H1 (cell line): ENCODE measurements at places on chromosomes 11 and 22.

- no peak for DNase-seq
Observed at GRCh38 chr22:37627121-37627520, 12.3 kb upstream of the SH3BP1 start.

DNA sequence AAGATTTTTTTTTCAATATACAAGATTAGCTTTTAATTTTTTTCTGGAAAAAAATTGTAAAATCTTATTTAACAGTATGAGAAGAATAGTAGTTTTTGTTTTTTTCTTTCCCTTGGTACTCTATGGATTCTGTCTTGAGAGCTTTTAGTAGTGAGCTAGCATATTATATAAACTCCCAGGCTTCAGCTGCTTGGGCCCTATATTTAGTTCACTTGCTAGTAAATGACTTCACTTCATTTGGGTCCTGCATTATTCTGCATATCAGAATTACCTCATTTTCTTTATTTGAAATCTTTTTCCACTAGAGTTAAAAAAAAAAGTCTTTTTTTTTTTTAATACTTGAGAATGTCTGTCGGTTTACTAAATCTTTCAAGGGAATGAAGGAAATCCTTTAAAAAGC lies 33.1 kb downstream of the HIPK3 start:
- DNase-seq = no peak

DNA sequence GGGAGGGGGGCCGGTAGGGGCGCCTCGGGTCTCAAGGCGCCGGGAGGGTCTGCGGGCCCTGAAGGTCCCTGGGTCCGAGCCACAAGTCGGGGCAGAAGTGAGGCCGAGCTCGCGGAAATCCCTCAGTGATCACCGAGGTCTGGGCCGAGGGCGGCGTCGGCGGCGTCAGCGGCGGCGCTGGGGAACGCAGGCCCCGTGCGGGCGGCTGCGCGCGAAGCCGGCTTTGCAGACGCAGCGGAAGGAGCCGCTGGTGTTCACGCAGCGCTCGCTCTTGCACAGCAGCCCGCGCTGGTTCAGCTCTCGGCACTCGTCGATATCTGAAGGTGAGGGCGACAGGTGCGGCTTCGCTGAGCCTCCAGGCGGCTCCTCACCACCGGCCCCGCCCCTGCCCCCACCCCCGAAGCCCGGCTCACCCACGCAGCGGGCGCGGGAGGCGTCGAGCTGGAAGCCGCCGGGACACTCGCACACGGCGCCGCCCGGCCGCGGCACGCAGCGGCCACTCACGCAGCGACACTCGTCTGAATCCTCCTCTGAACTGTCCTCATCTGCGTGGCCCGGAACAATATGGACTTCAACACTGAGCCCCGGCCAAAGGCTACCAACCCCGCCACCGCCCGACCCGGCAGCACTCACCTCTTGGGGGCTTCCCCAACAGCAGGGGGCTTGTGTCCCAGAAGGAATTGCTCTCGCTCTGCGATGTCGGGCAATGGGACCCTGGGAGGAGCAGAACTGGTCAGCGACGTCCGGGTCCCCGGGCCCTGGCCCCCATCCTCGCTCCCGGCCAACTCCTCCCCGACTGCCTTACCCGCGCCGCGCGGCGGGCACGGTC lies 14.2 kb downstream of the SCYL1 start:
- DNase-seq = peak; percentile 71

DNA sequence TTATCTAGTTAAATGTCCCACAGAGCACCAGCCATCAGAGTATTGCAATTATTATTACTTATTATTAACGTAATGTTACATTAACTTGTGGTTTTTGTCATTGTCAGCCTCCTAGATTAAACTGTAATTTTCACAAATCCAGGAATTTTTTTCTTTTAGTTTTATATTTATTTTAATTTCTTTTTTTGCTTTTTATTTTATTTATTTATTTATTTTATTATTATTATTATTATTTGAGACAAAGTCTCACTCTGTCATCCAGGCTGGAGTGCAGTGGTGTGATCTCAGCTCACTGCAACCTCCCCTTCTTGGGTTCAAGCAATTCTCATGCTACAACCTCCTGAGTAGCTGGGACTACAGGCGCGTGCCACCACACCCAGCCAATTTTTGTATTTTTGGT lies 202.9 kb upstream of the LUZP2 start:
- no peak for DNase-seq

GRCh38 chr11:19931771-19932369 lies 219.2 kb downstream of the NAV2 start:
- no peak for DNase-seq

GRCh38 chr11:59415111-59415510 lies 11.1 kb downstream of the OR5A2 start:
- no peak for DNase-seq

- no peak for DNase-seq
Observed at GRCh38 chr11:45662665-45663485, 2.5 kb downstream of the CHST1 start.

DNA sequence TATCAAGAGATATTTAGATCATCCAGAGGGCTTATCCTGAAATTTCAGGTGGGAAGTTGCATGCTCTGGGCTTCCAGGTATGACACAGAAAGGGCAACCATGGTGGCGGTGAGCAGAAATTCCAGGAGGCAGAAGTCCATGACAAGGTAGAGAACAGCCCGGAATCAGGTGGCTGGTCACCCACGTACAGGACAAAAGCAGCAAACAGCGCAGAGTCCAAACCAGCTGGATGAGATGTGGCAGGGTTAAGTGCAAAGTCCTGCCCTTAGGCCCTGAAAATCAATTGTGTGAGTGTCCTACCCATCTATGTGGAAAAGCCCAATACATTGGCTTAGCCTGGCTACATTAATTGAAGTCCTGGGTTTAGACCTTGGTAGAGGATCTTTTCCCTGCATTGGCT lies 11.6 kb downstream of the PPFIBP2 start:
- DNase-seq = no peak

DNA sequence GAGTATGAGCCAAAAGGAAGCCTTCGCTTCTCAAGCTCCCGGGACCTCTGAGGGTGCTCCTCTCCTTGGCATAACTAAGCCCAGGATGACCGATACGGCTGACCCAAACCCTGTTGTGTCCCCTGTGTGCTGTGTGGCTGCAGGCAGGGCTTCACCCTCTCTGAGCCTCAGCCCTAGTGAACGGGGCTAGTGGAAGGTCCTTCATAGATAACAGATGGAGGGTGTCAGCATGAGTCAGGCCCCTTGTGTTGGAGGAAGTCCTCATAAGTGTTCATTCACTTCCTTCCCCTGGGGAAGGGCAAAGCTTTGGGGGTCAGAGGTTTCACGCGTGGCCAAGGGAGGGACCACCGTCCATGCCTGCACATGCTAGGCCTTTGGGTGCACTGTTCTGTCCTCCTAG lies 21.5 kb downstream of the SHISAL1 start:
- no peak for DNase-seq

- DNase-seq = no peak
Observed at GRCh38 chr11:130485983-130486382, 37.5 kb downstream of the ADAMTS15 start.

DNA sequence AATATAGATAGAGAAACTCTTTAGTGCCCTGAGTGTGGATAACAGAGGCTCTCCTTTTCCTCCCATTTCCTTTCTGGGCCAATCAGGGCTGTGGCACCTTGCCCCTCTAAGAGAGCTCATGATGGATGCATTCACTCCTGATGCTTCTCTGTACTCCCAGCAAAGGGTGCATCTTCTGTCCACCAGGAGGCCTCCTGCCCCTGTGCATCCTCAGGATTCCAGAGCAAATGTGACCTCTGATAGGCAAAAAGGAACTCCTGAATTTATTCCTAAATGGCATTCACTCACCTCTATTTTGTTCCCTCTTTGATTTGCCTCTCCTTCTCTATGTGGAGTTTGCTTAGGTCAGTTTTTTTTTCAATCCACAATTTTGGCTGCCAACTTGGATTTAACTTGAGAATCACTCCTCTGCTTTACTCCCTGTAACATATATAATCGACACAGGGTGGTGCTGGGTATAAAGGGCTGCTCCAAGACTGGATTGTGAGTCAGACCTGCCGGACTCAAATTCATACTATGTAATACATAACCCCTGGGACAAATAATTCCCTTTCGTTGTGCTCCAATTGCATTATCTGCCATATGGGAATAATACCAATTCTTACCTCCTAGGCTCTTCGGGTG lies 1.1 kb upstream of the MRGPRX4 start:
- no peak for DNase-seq

DNA sequence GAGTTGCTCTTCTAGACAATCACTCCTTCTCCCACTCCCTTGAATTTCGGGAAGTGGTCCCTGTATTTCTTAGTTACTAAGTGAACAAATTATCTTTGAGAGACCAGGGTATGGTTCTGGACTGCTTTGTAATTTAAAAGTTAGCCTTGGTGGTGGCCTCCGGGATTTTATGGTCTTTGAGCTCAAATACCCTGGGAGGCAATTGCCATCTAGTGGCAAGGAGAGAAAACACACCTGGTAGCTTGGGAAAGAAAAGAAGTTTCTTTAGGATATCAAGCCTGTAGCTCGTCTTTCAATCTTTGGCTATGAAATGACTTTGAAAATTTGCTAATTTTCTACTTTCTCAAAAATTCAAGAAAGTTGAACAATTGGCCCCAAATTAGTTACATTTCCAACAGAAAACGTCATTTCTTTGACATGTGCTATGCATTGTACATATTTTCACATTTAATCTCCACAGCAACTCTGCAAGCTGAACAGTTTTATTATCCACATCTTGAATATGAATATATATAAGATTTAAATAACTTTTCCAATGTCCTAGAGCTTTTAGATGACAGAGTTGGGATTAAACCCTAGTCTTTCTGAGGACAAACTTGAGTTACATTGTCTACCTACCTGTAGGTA lies 39.1 kb downstream of the MMP27 start:
- no peak for DNase-seq

DNA sequence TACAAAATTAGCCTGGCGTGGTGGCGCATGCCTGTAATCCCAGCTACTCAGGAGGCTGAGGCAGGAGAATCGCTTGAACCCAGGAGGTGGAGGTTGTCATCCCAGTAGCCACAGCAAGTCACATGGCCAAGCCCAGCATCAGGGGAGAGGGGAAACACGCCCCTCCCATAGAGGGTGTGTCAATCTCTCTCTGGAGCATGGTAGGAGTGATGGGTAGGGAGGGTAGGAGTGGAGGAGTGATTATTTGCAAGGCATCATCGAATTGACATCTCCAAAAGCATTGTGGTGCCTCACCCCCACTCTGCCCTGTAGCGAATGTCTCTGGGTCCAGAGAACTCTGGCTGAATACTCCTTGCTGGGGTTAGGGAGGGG lies 6.1 kb upstream of the SSTR3 start:
- no peak for DNase-seq

DNA sequence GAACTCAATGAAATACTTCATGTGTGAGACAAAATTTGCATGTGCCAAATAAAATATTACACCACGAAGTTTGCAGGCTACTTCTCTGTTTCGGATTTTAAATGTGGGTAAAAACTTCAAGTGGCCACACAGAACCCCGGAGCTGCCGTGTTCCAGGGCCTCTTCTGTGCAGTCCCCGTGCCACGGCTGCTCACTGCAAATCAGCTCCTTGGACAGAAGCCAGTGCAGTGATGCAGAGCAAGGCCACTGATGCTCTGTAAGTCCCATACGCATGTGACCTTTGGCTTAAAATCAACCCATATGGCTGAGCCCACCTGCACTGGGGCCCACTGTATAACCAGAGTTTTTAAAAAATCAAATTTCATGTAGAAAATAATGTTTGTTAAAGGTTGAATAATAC lies 1309.4 kb downstream of the TBC1D22A start:
- DNase-seq = no peak

- DNase-seq = no peak
Observed at GRCh38 chr11:76689313-76690260, 19.0 kb upstream of the LRRC32 start.

- DNase-seq = peak; percentile 52
Observed at GRCh38 chr11:68206211-68206610, 6.9 kb downstream of the KMT5B start.

DNA sequence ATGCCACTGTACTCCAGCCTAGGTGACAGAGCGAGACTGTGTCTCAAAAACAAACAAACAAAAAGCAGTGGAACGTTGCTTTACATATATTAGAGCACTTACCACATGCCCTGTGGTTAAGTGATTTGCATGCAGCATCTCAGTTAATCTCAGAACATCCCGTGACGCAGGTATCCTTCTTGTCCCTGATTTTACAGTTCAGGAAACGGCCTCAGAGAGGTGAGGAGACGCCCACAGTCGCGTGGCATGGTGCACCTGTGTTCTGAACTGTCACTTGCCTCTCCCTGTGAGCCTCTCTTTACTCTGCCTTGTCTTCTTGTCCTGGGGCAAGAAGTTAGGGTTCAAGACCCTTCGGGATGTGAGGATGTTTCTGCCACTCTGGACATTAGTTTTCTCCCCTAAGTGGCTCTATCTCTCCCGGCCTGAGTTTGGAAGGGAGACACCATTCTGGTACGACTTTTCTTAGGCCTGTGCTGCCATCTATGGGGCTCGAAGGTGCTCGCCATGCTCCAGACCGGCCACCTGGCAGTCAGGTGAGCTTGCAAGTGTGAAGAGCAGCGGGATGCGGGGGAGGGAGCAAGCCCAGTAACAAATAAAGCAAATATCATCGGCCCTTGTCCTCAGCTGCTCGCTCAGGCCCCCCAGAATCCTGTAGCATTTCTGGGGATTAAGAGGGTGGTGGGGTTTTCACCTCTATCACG lies 25.6 kb downstream of the YWHAH start:
- peak; percentile 74 for DNase-seq

DNA sequence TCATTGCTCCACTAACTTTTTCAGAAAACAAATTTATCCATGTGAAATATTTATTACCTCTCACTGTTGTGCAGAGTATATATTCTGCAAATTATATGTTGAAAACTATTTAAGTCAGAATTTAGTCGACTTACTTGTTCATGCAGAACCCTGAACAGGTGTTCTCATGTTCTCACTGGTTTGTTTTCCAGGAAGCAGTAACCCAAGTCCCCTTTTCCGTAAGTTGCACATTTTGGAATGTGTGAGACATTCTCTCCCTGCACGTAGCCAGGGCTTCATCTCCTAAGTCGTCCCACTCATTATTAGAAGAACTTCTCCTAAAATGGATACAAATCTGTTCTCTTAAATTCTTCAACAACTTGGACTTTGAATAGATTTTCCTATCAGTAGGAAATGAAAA lies 524.9 kb downstream of the CNTN5 start:
- no peak for DNase-seq

DNA sequence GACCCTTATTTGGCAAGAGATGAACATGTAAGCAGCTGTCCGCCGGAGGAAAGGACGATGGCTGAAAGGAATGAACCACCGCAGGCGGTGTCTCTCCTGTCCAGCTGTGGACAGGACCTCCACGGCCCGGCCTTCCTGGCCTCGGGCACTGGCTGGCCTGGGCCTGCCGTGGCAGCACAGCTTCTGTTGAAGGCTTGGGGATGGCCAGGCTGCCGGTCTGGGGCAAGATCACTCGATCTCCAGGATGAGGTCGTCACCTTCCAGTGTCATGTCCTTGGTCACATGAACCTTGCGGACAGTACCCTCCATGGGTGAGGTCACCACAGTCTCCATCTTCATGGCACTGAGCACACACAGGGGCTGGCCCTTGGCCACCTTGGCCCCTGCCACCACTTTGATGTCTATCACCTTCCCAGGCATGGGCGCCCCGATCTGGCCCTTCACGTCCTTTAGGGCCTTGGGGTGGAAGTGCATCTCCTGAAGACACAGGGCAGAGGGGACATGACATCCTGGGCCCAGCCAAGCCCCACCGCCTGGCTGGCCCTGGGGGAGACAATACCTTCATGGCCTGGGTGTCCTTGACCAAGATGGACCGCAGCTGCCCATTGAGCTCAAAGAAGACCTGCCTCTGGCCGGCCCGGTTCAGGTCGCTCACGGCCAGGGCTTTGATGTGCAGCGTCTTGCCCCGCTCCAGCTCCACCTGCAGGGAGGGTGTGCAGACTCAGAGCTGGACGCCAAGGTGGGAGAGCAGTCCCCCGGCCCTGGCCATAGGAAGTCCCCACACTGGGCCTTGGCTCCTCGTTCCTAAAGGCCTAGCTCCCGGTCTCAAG lies 5.6 kb downstream of the RCE1 start:
- DNase-seq = no peak

GRCh38 chr11:11947825-11948224 lies 60.6 kb downstream of the DKK3 start:
- no peak for DNase-seq
